ENCODE measurements at places on chromosomes 12 and 14.
A peak's percentile ranks its signal among the peaks of the same experiment; 100 is the strongest.

DNA sequence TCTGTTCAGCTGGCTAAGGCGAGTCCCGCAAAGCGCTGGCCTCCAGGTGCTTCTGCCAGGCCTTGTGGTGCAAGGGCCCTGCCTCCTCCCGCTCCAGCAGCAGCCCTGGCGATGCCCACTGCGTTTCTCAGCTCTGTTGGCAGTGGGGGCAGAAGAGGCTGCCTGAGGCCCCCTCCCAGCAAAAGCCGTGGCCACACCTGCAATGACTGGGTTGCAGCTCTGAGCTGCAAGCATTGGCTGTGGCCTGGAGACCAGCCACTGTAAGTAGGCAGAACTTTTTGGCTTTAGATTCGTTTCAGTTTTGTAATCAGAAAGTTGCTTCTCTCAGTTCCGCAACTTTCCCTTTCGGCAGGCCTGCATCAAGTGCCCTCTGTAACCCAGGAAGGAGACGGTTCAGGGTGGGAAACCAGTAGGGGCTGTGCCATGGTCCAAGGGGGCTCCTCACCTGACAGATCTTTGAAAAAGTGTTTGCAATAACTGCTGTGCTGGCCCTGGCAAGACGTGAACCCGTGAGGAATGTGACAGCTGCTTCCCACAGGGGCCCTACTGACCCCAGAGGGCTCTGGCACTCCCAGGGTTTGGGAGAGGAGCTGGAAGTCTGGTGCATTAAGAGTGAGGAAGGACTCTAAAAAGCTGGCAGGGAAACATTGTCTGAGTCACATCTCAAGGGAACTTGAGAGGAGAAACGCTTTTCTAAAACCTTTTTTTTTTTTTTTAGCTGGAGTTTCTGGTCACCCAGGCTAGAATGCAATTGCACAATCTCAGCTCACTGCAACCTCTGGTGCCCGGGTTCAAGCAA lies 54.5 kb upstream of the MAX start:
- DNase-seq: no peak

DNA sequence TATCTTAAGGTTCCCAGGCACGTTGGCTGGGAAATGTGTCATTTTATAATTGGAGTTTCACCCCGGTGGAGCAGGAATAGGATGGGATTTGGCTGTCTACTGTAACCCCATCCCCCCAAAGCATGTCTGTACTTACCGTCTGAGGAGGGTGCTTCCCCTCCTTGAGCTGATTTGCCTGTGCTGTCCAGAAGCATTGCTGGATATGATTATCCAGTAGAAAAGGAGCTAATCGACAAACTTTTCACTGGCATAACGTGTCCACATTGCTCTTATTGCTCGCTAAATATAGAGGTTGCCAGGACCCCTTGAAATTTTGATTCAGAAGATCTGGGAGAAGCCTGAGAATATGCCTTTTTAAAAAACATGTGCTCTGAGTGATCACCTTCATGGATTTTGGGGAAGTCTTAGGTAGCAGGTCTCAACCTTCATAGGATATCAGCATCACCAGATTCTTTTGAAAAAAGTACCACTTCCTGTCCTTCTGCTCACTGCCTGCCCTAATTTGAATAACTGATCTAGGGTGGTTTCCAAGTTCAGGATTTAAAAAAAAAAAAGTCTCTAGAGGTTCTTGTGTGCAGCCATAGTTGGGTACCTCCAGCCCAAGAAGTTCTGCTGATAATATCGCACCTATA lies 80.4 kb upstream of the KCNA1 start:
- peak; percentile 18 for DNase-seq

DNA sequence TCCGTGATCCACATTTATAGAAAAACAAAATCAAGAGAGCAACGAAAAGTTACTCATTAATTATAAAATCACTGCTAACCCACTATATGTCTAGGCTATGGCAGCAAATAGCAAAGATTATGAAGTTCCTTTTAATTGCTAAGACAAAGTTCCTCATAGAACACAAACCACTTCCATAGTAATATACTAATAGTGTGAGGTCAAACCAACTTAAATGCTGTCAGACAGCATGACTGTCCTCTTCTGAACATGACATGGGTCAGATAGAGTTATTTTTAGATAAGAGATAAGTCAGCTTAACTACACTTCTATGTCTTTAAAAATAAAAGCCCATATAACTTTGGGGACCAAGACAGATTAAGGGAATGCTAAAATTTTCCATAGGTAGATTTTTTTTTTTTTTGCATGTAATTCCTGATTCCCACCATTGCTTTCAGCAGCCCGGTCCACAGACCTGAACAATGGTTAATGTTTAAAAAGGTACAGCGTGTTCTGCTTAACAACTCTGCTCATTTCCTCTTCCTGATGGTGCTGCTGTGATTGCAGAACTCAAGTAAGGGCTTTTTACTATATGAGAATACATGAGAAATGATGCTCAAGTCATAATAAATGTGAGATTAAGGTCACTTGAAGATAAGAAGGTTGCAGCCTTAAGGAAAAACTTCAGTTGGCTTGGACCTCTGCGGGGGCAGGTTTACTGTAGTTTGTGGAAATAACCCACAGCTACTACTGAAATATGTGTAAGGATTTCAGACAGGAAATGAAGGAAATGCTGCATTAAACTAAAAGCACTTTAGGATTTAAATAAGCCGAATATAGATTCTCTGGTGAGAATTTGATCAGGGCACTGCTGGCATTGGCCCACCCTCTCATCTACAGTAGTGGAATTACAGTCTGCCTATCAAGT lies 37.7 kb upstream of the DUSP6 start:
- peak; percentile 64 for DNase-seq

- DNase-seq: no peak
These were observed 134.1 kb downstream of the GPHN start for GRCh38 chr14:66641861-66642635.

GRCh38 chr12:71157601-71158233 lies at the start of gene TSPAN8:
TSPAN8 (minus strand) TSS chr12:71157999; CDS start chr12:71157678, 321 bp downstream.
- DNase-seq: no peak

DNA sequence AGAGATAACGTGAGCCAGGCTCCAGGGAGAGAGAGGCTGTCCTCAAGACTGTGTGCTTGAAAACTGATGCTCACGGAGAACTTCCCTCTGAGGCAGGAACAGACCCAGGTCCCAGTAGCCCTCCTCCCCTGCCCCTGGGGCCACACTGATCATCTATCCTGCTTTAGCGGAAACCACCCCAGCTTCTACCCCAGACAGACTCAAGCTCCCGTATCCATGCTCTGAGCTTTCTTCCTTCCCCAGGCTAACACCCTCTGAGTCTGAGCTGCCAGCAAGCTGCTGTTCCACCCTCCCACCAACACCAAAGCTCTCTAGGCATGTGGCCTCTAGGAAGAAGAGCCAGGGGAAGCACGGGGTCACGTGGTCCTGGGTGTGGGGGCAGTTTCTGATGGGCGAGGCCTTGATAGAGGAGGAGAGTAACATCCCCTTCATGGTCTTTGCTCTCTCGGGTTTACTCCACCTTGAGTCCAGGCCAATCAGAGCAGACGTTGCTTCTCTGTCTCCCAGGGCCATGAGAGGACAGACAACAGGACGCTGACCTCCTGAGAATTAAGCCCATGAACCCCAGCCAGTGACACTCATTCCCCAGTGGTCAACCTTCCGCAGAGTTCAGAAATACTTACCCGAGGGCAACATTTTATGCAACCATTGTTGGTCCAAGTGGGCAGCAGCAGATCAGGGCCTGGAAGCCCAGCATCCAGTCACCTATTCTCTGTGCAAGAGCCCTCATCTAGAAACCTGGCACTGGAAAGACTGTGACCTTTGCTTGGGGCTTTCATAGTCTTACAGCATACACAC lies 1.4 kb downstream of the PCK2 start:
- peak; percentile 84 for DNase-seq

- DNase-seq: no peak
These were observed 481.9 kb upstream of the NOVA1 start for GRCh38 chr14:27079716-27080115.

- peak; percentile 50 for DNase-seq
These were observed 925 bp downstream of the DICER1 start for GRCh38 chr14:95156161-95157047.

DNA sequence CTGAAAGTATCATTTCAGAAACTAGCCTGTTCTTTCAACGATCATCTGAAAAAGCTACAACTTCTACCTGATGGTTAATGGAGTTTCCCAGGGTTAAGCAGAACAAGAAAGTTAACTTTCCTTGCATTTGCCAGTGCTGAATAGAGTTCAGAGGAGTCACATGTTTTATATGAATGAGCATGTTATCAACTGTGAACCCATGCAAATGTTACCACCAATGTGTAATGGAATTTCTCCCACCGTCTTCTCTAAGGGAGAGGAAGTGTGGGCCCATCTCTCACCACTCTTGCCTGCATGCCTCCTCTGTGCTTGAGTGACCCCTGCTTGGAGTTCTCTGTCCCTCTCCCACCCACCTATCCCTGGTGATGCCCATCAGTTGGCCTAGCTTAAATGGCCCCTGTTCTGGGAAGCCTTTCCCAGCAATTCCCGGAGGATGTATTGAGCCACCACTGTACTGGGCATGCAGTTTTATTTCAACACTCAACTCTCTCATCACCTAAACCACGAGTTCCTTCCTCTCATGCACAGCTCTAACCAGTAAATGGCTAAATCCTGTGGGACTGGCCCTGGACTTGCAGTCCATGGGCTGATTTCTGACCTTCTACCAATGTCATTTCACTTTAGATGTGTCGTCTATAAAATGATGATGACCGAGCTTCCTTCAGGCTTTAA lies 159.8 kb downstream of the RPAP3 start:
- no peak for DNase-seq

DNA sequence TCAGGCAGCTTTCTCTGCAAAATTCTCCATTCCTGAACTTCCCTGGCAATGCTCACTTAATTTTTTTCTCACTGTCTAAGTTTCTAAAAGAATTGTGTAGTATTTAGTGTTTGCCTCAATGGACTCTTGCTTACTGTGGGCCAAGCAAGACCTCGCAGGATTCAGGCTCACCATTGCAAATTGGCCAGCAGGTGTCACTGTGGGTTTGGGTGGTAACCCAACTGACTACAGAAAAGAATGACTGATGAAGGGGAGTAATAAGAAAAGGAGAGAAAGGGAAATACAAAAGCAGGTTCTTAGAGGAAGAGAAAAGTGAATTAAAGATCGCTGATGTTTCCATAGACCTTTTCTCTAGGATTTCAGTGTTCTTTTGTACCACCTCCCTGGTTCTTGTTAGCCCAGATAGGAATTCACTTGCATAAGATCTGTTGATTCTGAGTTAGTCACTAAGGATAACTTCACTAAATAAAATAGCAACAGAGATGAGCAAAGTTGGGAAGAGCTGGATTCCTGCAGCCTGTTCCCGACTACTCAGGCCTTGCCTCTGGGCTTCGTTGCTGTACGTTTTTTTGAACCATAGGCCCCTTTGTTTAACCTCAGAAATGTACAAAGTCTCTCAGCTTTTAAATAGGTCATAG lies 386.5 kb upstream of the DDHD1 start:
- DNase-seq: peak; percentile 67

GRCh38 chr14:88029500-88029899 lies 24.6 kb downstream of the GPR65 start:
- peak; percentile 34 for DNase-seq

DNA sequence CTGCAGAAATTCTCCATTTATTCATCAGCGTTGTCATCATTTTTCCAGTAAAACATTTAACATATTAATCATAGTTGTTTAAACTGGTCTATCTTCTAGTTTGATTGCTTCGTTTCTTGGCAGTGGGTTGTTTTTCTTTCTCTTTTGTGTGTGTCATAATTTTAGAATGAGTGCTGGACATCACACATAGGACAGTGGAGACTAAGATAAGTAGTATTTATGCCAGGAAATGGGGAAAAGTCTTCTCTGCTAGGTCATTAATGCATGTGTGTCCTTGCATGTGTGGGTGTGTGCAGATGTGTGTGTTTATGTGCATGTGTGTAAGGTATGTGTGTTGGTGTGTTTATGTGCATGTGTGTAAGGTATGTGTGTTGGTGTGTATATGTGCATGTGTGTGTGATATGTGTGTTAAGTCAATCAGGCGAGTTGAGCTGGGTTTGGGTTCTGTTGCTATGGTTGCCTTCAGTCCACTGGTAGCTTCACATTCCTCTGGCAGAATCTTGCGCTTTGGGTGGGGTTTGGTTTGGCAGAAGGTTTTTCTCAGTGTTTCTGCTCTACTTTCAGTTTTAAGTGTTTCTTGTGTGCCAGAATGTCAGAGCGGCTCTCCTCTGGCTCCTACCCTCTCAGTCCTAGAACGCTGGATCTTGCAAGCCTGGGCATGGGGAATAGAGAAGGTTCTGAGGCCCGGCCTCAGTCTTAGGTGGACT lies 7.8 kb upstream of the ADGRD1 start:
- DNase-seq: no peak

DNA sequence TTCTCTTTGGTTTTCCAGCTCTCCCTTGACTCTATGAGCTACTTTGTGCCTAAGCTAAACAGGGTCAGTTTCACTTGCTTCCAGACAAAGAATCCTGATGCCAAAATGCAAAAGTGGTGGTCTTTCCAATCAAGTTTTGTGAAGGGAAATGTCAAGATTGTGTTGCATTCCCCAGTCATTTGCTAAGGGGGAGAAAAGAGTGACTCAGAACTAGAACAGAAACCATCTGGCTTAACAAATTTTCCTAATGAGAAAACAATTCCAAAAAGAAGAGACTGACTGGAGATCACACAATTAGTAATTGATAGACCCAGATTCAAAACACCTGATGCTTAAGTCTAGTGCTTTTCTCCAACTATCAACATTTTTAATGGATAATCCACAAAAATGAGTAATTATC lies 235.1 kb upstream of the DIO2 start:
- DNase-seq: no peak

DNA sequence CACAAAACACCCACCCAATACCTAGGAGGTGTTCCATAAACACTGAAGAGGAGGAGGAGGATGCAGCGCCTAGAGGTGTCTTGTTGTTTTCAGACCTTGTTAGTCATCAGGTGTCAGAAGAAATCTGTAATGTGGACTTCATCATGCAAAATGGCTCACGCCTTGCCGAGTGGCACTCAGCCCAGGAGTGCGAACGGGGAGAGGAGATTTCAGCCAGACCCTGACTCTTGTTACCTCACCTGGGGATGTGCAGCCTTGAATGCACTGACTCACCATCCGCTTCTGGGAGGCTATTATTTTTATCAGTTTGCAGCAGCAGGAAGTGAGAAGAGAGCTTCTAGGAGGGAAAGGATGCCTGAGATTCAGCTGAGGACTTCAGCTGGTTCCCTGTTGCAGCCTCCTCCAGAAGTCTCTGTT lies 48.2 kb upstream of the PLXNC1 start:
- peak; percentile 66 for DNase-seq

DNA sequence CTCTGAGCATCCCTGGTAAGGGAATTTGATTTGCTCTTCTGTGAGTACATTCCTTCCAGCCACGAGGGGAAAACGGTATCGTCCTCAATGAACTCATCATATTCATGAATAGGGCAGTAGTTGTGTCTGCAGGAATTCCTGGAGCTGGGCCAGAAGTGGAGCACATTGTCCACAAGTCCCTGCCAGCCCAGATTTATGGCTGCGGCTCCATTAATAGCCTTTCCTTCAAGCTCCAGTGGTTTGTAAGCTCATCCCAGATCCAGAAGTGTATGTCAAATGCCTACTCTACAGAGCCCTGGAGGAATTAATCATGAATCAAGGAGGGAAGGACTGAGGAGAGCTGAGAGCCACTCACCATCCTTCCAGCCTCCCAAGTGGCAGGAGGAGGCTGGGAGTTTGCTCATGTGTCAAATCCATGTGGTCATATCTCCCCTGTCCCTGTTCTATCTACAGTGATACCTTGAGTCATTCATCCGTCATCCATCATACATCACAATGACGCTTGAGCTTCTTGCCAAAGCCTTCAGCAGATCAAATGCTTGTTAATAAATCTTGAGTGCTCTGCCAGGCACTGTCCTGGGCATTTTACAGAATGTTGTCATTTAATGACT lies 65.5 kb downstream of the SVOP start:
- no peak for DNase-seq

Data from activated CD4-positive, alpha-beta memory T cell treated with anti-CD3 and anti-CD28 coated beads for 36 hours (primary cell).